ENCODE measurements at places on chromosomes 6 and 20.

- no peak for DNase-seq
These were observed at the start of gene SMLR1 for GRCh38 chr6:130827247-130828149. TSS of gene SMLR1 (plus strand) at chr6:130827406. CDS start at chr6:130827414, 8 bp downstream.

GRCh38 chr6:39892490-39893129 lies 41.7 kb downstream of the MOCS1 start:
- DNase-seq: peak; percentile 28

GRCh38 chr20:50762435-50763220 lies 31.2 kb downstream of the PARD6B start:
- no peak for DNase-seq

DNA sequence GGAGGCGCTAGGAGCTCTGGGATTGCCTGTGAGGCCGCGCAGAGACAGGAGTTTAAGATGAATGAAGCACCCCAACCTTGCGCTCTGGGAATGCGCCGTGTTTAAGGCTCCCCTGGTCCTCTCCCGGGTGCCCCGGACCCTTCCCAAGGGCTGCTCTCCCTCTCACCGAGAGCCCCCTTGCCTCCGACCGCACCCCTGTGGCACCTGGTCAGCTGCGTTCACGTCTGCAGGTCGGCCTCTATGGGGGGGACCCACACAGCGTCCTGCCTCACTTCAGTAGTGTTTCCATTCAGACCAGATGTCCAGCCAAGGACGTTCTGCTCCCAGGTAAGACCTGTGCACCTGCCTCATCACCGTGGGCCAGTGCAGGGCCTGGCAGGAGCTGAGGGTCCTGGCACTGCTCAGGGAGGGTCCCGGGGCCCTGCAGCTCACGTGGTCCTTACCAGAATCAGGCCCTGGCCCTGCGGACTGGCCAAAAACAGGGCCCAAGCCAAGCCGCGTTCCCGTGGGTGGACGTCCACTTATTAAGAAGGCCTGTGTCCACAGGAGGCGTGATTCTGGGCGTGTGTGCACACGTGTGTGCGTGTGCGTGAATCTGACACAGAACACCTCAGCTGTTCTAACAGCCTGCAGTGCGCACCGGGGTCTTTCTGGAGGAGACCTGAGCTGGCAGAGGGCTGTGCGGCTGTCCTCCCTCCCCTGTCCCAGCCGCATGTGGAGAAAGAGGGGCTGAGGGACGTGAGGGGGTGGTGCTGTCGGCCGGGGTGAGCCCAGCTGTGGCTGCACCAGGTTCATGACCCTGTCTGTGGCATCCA lies 79.9 kb upstream of the BHLHE23 start:
- DNase-seq: no peak

GRCh38 chr6:88867841-88868731 lies 95.3 kb downstream of the RNGTT start:
- no peak for DNase-seq
